ENCODE measurements at places on chromosomes 12 and 14.

DNA sequence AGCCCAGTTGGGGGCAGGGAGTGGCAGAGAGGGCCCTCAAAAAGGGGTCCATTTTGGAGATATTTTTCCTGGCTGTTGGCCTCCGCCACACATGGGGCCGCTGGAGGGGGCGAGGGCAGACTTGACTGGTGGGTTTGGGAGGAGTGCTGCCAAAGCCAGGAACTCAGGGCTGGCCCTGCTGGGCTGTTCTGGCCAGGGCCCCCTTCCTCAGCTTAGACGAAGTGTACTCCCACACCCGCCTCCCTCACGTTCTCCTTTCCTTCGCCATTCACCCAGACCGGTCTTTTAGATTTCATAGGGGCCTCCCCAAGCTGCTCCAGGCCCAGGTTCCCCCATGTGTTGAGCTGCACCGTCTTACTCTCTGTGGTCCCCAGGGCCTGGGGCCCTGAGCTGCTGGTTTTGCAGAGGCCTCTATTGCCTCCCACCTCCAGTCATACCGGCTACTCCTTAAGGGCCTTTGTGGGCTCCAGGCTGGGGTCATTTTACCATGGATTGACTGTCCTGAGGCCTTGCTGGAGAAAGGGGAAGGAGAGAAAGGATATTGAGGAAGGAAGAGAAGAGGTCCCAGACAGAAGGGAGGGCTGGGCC lies 1.3 kb downstream of the KRT7 start:
- DNase-seq: no peak

DNA sequence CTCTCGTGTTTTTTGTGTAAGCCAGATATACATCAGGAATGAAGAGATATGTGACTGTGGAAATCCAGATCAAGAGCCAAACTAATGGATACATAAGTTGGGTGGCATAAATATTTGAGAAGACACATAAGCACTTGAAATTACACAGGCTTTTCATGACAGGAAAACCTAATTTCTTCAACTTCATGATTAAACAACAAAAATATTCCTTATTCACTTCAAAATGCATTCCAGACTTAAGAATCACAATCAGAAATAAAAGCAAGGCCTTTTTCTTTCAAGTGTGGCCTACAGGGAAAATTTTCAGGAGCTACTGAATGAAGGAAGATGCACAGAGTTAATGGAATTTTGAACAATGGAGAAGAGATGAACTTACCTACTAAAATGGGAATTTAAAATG lies 515.6 kb downstream of the FOXG1 start:
- no peak for DNase-seq

- DNase-seq: peak; percentile 58
Measured at GRCh38 chr12:77724367-77724957, 106.2 kb upstream of the NAV3 start.

DNA sequence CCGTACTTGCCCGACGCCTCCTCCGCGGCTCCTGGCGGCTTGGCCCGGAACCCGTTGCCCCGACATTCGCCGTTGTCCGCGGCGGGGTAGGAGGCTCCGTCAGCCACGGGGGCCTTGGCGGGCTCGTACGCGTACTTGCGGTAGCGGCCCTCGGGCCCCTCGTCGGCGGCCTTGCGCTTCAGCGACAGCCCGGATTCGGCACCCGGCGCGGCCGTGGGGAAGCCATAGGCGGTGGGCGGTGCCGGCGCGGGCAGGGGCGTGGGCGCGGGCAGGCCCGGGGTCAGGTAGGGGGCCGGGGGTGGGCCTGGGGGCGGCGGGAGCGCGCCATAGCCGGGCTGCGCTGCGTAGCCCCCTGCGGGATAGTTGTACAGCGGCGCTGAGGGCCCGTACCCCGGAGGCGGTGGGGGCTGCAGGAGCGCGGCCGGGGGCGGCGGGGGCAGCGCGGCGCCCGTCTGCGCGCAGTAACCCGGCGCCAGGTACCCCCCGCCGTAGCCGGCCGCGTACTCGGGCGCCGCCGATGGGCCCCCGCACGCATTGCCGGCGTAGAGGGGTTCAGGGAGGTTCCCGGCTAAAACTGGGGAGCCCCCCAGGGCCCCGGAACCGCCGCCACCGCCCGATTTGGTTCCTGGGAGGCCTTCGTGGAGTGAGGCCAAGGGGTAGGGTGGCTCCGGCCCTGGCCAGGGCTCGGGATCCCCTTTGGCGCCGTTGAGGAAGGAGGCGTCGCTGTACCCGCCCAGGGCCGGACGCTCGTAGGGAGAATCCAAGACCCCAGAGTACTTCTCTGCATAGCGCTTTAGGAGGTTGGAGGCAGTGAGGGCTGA lies 26.9 kb downstream of the FIGNL2 start:
- DNase-seq: no peak

DNA sequence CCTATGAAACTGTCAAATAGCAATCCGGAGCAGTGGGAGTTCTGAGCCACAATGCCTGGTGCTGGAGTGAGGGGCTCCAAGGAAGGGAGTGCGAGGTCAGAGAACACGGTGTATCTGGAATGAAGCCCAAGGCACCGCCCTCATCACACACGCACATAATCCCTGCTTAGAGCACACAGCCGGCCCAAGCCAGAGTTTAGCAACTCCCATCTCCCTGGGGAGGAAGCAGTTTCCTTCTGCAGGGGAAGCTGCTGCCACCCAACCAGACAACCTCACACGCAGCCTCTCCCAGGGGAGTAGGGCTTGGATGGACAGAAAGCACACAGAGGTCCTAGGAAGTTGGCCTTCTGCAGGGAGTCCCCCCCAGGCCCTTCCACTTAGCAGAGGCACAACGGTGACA lies 31.3 kb downstream of the ACTN1 start:
- no peak for DNase-seq

DNA sequence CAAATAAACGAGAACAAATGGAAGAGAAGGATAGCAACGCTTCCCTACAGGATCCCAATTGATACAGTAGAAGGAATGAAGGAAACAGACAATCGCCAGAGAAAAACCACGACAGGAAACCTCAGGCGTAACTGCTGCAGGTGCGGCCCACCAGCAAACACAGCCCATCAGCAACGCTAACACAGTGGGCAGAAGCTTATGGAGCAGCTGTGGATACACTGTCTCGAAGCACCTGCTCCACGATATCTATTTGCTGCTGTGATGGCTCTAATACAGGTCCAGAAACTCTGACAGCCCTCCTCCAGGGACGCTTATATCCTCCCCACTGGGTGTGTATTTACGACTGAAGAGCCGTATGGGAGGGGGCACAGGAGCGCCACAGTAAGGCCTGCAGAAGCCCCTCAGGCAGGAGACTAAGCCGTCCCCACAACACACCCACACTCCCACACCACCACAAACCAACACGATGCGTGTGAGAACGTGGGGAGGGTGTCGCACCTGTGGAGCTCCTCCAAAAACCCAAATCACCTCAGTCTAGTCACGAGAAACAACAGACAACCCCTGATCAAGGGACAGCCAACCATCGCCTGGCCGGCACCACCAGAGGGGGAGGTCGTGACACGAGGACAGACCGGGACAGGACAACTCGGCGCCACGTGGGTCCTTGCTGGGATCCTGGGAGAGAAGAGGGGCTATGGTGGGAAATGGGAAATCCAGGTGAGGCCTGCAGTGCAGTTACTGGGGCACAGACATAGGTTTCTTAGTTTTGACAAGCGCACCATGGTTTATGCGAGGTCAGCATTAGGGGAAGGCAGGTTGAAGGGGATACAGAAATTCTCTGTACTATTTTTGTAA lies 24.0 kb downstream of the POLE start:
- no peak for DNase-seq

- no peak for DNase-seq
Measured at GRCh38 chr12:93699271-93700145, 22.3 kb downstream of the CRADD start.

GRCh38 chr12:13000925-13001774 lies 1.1 kb upstream of the HEBP1 start:
- no peak for DNase-seq

- no peak for DNase-seq
Measured at GRCh38 chr14:58816416-58817115, 178.8 kb downstream of the DACT1 start.

DNA sequence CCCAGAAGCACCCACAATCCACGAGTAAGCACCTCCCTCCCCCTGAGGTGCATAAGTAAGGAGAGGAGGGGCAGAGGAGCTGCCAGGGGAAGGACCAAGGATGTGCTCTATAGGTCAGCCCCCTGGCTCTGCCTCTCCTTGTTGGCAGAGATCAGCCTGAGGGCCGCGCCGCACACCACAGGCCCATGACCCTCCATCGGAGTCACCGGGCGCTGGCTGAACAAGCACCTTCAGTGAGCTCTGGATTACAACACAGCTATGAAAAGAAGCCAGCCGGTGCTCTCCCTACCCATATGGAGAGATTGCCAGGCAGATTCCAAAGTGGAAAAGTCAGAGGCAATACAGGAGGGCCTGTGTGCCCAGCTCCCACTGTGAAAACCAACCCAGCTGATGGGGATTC lies 257.3 kb downstream of the GLT1D1 start:
- DNase-seq: no peak

GRCh38 chr12:29012673-29013072 lies 136.4 kb upstream of the FAR2 start:
- no peak for DNase-seq

- no peak for DNase-seq
Measured at GRCh38 chr12:11834104-11834812, 184.8 kb downstream of the ETV6 start.

- no peak for DNase-seq
Measured at GRCh38 chr12:12115514-12115913, 44.8 kb downstream of the BCL2L14 start.

Data from SHP77 treated with DMSO at 0.1 percent for 48 hours (cell line).